ENCODE measurements at places on chromosomes 1 and 21. TPM values are rescaled to one million over a fixed set of nuclear protein-coding genes. Genes with fewer than 3 reads are reported as not detected.
A peak's percentile ranks its signal among the peaks of the same experiment; 100 is the strongest.

GRCh38 chr1:191608367-191608766 lies 549.9 kb upstream of the RGS18 start:
- H3K27me3 ChIP-seq, result no peaks in the 10 kb centered on the region
- no peak for DNase-seq
- no peaks in the 10 kb centered on the region for H3K36me3 ChIP-seq

The TNFRSF18 gene
- 250 TPM for total RNA-seq

The SPRR1A gene
- not detected for total RNA-seq

The BEND5 gene
- total RNA-seq, result 11.5 TPM

GRCh38 chr1:33633019-33633801 lies 160.8 kb downstream of the ZSCAN20 start:
- no peaks in the 10 kb centered on the region for H3K36me3 ChIP-seq
- DNase-seq, result peak; percentile 95
- H3K27ac ChIP-seq, result no peak overlapping the region
- H3K4me3 ChIP-seq, result no peak overlapping the region
- no peaks in the 10 kb centered on the region for H3K4me1 ChIP-seq
- H3K27me3 ChIP-seq, result peaks cover 23% of the 10 kb centered on the region

DNA sequence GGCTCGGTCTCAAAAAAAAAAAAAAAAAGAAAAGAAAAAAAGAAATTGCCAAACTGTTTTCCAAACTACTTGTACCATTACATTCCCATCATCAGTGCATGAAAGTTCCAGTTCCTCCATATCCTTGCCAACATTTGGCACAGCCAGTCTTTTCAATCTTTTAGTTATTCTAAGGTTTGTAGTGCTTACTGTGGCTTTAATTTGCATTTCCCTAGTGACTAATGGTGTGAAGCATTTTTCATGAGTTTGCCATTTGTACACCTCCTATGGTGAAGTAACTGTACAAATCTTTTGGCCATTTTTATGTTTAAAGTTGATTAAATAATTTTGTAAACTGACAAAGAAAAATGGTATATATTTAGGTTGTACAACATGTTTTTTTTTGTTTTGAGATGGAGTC lies 70.7 kb downstream of the DEGS1 start:
- H3K36me3 ChIP-seq, result peaks cover 25% of the 10 kb centered on the region
- H3K4me1 ChIP-seq, result peaks cover 8% of the 10 kb centered on the region
- no peak overlapping the region for H3K4me3 ChIP-seq
- no peak overlapping the region for H3K27ac ChIP-seq
- no peak for DNase-seq

DNA sequence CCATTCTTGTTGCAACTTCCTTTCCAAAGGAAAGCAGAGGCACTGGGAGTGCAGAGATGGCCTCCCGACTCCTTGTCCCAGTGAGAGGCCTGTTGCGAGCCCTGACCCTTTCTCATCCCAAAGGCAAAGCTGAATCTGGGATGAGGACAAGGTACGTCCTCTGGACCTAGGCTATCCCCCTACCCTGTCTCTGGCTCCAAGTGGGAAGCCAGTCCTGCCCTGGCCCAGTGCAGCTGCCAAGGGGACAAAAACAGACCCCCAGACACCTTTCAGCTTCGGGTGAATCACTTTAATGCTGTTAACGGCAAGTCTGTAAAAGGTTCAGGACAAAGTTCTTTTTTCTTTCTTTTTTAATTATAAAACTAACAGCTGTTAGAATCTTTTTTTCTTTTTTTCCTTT lies 2.5 kb downstream of the TSSK3 start:
- no peak overlapping the region for H3K27ac ChIP-seq
- DNase-seq, result no peak
- peaks cover 10% of the 10 kb centered on the region for H3K27me3 ChIP-seq
- no peak overlapping the region for H3K4me3 ChIP-seq
- H3K36me3 ChIP-seq, result peaks cover 50% of the 10 kb centered on the region

The EFNA3 gene
- total RNA-seq, result 3.6 TPM

- no peak for DNase-seq
- no peaks in the 10 kb centered on the region for H3K4me1 ChIP-seq
- H3K27me3 ChIP-seq, result no peaks in the 10 kb centered on the region
- H3K36me3 ChIP-seq, result no peaks in the 10 kb centered on the region
- H3K4me3 ChIP-seq, result no peak overlapping the region
Measured at GRCh38 chr1:99297923-99298322, 33.6 kb downstream of the PLPPR4 start.

The CDC7 gene
- 21.4 TPM for total RNA-seq

DNA sequence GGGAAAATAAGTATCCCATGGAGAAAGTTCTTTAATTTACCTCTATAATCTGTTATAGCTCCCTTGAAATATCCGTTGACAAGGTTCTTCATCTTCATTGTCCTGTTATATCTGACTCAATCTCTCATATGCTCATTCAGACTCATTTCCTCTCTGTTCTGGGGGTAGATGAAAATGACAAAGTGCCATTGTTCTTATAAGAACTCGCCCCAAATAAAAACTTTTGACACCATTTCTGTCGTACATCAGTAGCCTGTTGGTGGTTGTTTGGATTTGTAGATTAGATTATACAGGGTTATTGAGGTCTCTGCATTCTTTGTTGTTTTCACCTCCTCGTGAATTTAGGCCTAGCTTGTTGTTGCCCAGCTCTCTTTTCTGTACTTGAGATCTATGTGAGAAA lies 55.2 kb upstream of the IPO9 start:
- H3K36me3 ChIP-seq, result no peaks in the 10 kb centered on the region
- H3K27ac ChIP-seq, result no peak overlapping the region
- no peak overlapping the region for H3K4me3 ChIP-seq
- H3K4me1 ChIP-seq, result no peaks in the 10 kb centered on the region

The VAMP3 gene
- 23.8 TPM for total RNA-seq

GRCh38 chr1:207076181-207076955 lies 12.3 kb upstream of the C4BPB start:
- peaks cover 2% of the 10 kb centered on the region for H3K4me1 ChIP-seq
- H3K27me3 ChIP-seq, result peaks cover 24% of the 10 kb centered on the region
- DNase-seq, result no peak
- no peak overlapping the region for H3K4me3 ChIP-seq
- H3K27ac ChIP-seq, result no peak overlapping the region
- no peaks in the 10 kb centered on the region for H3K36me3 ChIP-seq

GRCh38 chr1:211483896-211484612 lies 7.9 kb downstream of the RD3 start:
- DNase-seq, result no peak
- H3K27me3 ChIP-seq, result peaks cover 24% of the 10 kb centered on the region
- H3K27ac ChIP-seq, result no peak overlapping the region

DNA sequence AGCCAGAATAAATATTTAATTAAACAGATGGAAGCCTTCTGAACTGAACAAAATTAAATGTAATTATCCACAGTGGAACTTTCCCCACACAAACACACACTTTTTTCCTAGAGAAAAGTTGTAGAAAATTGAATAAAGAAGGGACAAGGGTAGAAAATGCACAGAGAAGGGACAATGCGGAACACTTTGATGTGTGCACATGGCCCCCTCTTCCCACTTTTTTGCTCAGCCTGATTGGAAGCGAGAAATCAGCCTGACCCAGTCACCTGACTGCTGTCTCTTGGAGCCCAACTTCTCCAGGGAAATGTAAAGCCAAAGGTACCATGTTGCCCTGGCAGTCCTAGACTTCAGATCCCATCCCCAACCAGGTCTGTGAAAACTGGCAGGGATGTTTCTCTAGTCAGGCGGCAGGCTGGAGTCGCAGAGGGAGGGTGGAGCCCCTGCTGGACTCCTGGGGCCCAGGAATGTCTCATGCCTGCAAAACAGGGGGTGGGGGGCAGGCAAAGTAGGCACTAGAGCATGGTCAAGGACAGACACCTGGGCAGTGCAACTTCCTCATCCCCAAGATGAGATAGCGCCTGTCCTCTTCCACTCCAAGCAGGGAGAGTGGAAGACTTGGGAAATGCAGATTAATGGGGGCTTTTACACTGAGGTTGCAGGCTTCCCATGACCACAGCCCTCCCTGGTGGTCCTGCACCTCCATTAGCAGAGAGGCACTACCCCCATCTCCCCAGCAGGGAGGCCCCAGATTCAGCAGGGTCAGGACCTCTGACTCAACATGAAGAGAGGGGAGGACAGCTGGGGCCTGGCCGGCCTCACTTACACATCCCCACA lies 2.8 kb downstream of the CERS2 start:
- H3K27me3 ChIP-seq, result no peaks in the 10 kb centered on the region
- H3K27ac ChIP-seq, result peak overlapping the region; percentile 52
- peaks cover 35% of the 10 kb centered on the region for H3K36me3 ChIP-seq
- peak overlapping the region; percentile 94 for H3K4me3 ChIP-seq

DNA sequence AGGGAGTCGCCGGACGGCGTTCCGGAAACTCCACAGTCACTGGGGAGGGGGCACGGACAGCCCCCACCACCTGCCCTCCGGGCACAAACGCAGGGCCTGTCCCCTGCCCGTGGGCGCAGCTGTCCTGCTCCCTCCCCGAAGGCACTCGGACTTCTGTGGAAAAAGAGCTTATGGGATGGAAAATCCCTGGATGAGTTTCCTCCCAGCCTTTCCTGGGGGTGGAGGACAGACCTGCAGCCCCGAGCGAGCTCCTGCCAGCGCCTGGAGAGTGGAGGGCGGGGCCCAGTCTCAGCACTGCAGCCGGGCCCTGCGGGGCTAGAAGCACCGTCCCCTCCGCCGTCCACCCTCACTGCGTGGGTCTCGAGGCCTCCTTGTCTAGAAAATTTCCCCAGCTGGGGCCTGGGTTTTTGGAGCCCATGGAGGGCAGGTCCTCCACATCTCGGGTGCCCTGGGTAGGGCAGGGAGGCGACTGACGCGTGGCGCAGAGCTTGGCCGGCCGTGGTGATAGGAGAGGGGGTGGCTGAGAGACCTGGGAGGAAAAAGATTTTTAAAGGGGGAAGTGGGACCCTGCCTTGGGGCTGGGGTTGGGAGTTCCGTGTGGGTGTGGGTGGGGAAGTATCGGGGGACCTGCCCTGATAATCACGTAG lies 6.4 kb upstream of the COL6A1 start:
- H3K36me3 ChIP-seq, result no peaks in the 10 kb centered on the region
- H3K4me3 ChIP-seq, result no peak overlapping the region
- H3K27ac ChIP-seq, result no peak overlapping the region
- peaks cover 30% of the 10 kb centered on the region for H3K27me3 ChIP-seq
- H3K4me1 ChIP-seq, result peaks cover 11% of the 10 kb centered on the region

DNA sequence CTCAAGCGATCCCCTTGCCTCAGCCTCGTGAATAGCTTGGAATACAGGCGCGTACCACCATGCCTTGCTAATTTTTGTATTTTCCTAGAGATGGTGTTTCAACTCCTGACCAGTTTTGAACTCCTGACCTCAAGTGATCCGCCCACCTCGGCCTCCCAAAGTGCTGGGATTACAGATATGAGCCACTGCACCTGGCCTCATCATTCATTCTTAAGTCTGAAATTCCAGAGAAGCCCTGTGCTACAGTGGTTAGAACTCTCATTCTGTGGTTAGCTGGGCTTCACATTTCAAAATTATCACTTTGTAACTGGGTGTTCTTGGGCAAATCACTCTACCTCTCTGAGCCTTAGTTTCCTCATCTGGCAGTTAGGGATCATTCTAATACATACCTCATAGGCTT lies 86.1 kb upstream of the POU3F1 start:
- no peak overlapping the region for H3K27ac ChIP-seq
- H3K4me1 ChIP-seq, result no peaks in the 10 kb centered on the region
- no peaks in the 10 kb centered on the region for H3K36me3 ChIP-seq
- peaks cover 57% of the 10 kb centered on the region for H3K27me3 ChIP-seq
- H3K4me3 ChIP-seq, result no peak overlapping the region
- no peak for DNase-seq

All from activated CD4-positive, alpha-beta T cell treated with anti-CD3 and anti-CD28 coated beads, Interleukin-2, amount 10 ng/mL, durations not matched to agents 24 days and 14 days (primary cell).